ENCODE measurements at places on chromosomes 7 and 10.
A peak's percentile ranks its signal among the peaks of the same experiment; 100 is the strongest.

- no peak for DNase-seq
Measured at GRCh38 chr7:27651702-27652101, 11.0 kb downstream of the HIBADH start.

- DNase-seq: no peak
Measured at GRCh38 chr7:158809596-158809995, 19.7 kb downstream of the ESYT2 start.

- DNase-seq: no peak
Measured at GRCh38 chr7:66558660-66559465, 69.8 kb upstream of the KCTD7 start.

GRCh38 chr7:832167-832967, at the start of gene SUN1:
TSS of gene SUN1 (plus strand) at chr7:832476. CDS start at chr7:832525, 49 bp downstream.
- peak; percentile 63 for DNase-seq

GRCh38 chr7:27124902-27125689, 5.5 kb downstream of the HOXA4 start:
- DNase-seq: no peak

- no peak for DNase-seq
Measured at GRCh38 chr10:86840498-86840897, 84.1 kb downstream of the BMPR1A start.

- no peak for DNase-seq
Measured at GRCh38 chr10:121536310-121536913, 61.8 kb downstream of the FGFR2 start.

DNA sequence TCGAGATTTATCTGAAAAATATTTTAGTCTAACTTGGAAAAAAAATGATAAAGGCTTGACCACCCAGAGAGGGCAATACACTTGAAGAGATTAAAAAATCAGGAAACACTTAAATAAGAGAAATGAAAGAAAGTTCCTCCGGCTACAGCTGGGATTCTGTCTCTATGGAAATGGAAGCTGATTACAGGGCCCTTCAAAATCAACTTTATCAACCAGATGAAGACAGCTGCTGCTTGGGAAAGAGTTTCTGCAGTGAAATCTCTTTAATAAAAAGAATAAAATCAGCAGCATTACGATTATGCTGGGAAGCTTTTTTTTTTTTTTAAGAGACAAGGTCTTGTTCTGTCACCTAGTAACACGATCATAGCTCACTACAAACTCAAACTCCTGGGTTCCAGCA, 4.5 kb downstream of the RSU1 start:
- DNase-seq: no peak

DNA sequence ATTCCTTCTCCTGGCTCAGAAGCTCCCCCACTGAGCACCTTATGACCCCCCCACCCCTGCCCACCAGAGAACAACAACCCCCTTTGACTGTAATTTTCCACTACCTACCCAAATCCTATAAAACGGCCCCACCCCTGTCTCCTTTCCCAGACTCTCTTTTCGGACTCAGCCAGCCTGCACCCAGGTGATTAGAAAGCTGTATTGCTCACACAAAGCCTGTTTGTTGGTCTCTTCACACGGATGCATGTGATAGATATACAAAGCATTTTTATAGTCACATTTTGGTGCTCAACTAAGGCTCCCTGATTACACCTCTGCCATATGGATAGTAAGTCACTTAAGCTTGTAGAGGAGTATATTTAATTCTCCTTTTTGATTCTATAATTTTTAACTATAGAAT, 985.8 kb downstream of the REEP3 start:
- no peak for DNase-seq

- no peak for DNase-seq
Measured at GRCh38 chr7:6675807-6676405, 30.8 kb downstream of the ZNF12 start.

DNA sequence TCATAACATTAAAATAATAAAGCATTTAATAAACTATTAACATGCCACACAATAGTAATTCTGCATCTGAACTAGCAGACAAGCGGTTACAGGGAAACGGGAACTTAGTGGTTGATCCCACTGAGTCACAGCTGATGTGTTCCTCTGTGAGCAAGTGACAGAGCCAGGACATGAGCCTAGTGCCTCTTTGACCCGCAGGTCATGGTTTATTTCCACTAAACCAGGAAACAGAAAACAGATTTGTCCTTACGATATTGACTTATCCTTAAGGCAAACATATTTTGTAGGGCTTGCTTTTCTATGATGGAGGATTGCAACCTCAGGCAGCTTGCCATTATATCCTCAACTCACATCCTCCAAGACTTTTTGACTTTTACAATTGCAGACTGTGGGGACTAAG, 987.3 kb downstream of the CCSER2 start:
- no peak for DNase-seq

GRCh38 chr10:51074238-51075028, at the start of gene PRKG1:
TSS of gene PRKG1 (plus strand) at chr10:51074487.
- DNase-seq: no peak

DNA sequence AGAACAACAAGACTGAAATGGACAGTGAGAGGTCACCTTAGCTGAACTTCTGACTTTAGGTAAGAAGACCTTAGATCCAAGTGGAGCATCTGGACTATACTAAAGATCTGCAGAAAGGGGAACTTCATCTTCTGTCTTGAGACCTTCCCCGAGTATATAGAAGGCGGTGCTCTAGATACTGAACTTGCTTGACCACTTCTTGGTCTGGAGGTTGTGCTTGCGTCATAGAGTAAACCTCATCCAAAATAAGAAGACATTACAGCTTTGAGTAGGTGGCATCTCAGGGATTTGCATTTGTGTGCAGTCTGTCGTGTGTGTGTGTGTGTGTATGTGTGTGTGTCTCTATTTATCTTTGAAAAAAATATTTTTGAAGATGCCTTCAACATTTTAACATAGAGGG, 157.5 kb downstream of the CHN2 start:
- no peak for DNase-seq

DNA sequence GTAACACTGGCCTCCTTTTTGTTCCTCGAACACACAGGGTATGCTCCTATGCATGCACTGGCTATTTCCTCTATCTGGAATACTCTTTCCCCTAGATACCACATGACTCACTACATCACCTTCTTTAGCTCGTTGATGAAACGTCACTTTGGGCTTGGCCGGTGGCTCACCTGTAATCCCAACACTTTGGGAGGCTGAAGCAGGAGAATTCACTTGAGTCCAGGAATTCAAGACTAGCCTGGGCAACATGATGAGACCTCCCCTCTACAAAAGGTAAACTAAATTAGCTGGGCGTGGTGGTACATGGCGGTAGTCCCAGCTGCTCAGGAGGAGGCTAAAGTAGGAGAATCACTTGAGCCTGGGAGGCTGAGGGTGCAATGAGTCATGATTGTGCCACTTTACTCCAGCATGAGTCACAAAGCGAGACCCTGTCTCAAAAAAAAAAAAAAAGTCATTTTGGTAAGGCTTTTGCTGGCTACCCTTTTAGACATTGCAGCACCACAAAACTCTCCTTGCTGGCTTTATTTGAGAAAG, 14.5 kb downstream of the ANKIB1 start:
- DNase-seq: no peak

DNA sequence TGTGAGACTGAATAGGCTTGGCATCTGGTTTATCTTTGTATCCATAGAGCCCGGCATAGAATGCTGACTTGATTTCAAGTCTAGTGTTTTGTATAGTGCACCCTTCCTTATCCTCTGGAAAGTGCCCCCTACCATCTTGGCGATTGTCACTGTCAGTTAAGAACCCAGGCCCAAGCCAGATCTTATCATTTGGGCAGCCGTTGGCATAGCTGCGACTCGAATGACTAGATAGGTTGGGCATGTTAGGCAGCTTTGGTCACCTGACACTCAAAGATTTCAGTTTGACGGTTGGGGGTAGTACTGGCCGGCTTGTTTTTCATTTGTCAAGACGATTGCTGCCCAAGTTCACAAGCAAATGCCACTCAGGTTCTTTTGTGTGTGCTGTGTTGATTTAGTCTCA, 6.6 kb downstream of the NIPSNAP2 start:
- DNase-seq: no peak

GRCh38 chr7:46071601-46072000, 150.5 kb upstream of the IGFBP3 start:
- no peak for DNase-seq

DNA sequence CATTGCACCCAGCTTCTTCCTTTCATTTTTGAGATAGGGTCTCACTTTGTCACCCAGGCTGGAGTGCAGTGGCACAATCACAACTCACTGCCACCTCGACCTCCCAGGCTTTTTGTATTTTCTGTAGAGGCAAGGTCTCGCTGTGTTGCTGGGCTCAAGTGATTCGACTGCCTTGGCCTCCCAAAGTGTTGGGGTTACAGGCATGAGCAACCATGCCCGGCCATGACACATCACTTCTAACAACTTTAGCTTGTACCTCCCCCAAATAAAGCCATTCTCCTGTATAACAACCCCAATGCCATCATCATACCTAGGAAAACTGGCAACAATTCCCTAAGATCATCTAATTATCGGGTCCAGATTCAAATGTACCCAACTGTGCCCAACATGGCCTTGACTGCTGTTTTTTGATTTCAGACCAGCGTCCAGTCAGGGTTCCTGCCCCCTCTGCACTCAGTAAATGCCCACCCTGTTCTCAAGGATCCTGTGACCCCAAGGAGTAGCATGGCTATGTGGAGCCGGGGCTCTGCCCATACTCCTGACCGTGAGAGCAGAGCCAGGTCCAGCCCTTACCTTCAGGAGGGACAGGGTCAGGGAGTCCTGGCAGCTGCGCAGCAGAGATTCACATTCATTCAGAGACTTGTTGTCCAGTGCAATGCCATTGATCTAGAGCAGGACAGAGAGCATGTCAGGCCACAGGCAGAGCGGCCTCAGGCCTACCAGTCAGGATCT, 102.6 kb downstream of the DLG5 start:
- no peak for DNase-seq

- DNase-seq: no peak
Measured at GRCh38 chr10:92413011-92413410, 122.0 kb downstream of the MARCHF5 start.

GRCh38 chr10:108911814-108912541, 1011.3 kb downstream of the XPNPEP1 start:
- no peak for DNase-seq

- DNase-seq: peak; percentile 59
Measured at GRCh38 chr7:8035647-8036518, 67.3 kb downstream of the GLCCI1 start.

GRCh38 chr10:70293169-70293843, 9.5 kb upstream of the NPFFR1 start:
- DNase-seq: no peak

DNA sequence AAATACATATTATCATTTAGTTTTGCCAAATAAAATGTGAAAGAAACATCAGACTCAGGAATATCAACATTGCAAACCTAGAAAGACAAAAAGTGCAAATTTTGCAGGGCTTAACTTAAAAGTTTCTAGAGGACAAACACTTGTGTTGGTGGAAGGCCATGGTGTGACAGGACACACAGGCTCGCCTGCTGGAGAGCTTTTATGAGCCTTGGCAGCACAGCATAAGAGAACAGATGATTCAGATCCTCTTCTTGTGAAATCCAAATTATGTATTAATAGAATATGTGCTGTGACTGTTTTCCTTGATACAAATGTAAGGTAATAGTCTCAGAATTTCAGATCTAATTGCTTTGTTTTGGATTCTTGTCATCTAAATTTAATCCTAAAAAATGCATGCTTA, 72.9 kb upstream of the ABCB5 start:
- no peak for DNase-seq

- no peak for DNase-seq
Measured at GRCh38 chr7:47739301-47739875, 157.5 kb upstream of the TNS3 start.

DNA sequence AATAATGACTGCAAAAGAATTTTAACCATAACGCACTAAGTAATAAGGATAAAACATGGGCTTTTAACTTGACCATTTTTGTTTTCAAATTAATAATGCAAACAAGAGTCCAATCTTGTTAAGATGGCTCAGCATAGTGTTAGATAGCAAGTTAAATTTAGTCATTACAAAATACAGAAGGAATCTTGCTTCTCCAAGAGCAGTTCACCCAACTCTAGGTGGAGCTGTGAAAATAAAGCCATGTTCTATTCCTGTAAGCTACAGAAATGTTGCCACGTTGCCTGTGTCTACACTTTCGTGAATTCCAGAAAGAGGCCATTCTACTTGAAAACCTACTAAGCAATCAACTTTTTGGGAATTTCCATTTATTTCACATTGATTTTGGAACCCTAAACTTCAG, 191.9 kb downstream of the SFMBT2 start:
- no peak for DNase-seq

- DNase-seq: no peak
Measured at GRCh38 chr7:71236230-71237105, 104.5 kb downstream of the GALNT17 start.

- no peak for DNase-seq
Measured at GRCh38 chr7:101241443-101242349, 3.2 kb downstream of the FIS1 start.

GRCh38 chr7:135930565-135931461, 46.3 kb downstream of the MTPN start:
- DNase-seq: no peak

GRCh38 chr10:23037561-23037960, 57.8 kb upstream of the MSRB2 start:
- DNase-seq: no peak

- DNase-seq: no peak
Measured at GRCh38 chr10:48491392-48492139, 113.3 kb downstream of the ARHGAP22 start.

- DNase-seq: no peak
Measured at GRCh38 chr10:62794306-62794705, 10.2 kb upstream of the ADO start.

DNA sequence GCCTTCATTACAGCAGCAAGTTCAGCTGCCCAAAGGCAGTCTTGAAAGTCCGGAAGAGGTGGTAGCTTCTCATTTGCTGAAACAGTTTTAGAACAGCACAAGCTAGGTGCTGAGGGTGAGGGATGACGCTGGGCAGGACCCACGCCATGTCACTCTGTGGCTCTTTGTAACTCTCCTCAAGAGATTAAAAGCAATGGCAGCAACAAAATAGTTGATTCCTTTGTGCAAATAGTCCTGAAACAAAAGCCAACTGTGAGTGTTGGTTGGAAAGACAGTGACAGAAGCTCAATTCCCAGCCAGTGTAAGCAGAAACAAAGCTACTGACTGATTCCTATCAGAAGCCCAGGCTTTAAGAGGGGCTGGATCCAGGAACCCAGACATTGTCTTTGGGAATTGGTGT, 47.6 kb upstream of the AQP1 start:
- no peak for DNase-seq

- DNase-seq: no peak
Measured at GRCh38 chr10:64601298-64601697, 1080.1 kb downstream of the REEP3 start.

GRCh38 chr7:152054367-152055230, 29.1 kb downstream of the GALNT11 start:
- DNase-seq: no peak
